ENCODE measurements at places on chromosomes 2 and 18.

DNA sequence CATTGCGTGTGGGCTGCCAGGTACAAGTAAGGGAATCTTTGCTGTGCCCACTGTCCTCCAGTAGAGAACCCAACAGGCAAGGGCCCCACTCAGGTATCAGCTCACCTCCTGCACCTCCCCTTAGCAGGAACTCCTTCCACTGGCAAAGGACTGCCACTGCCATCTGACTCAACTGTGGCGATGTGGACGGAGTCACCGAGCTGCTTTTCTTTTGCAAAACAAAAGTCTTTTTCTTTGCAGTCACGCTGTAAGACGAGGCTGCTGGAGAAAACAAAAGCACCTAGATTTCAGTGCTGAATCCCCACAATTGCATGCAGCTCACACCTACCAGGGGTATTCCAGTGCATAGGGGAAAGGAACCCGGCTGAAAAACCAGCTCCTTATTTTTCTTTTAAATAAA lies 7.9 kb downstream of the MTERF4 start:
- no peak for DNase-seq

- DNase-seq, result no peak
These were observed 19.5 kb downstream of the ARHGAP15 start for GRCh38 chr2:143148757-143149156.

DNA sequence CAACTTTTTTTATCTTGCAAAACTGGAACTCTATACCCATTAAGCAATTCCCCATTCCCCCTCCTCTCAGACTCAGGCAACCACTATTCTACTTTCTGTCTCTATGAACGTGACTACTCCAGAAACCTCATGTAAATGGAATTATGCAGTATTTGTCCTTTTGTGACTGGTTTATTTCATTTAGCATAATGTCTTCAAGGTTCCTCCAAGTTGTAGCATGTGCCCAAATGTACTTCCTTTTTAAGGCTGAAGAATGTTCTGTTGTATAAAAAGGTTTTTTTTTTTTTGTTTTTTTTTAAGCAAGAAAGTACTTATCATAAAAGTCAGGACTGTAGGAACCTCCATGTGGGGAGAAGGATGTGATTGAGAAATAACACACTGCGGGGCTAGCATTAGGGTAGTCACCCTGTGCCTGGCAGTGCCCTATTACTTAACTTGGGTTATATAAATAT lies 262.9 kb upstream of the FBXO11 start:
- DNase-seq, result no peak

- DNase-seq, result no peak
These were observed 49.0 kb downstream of the MARCO start for GRCh38 chr2:118990757-118991545.

DNA sequence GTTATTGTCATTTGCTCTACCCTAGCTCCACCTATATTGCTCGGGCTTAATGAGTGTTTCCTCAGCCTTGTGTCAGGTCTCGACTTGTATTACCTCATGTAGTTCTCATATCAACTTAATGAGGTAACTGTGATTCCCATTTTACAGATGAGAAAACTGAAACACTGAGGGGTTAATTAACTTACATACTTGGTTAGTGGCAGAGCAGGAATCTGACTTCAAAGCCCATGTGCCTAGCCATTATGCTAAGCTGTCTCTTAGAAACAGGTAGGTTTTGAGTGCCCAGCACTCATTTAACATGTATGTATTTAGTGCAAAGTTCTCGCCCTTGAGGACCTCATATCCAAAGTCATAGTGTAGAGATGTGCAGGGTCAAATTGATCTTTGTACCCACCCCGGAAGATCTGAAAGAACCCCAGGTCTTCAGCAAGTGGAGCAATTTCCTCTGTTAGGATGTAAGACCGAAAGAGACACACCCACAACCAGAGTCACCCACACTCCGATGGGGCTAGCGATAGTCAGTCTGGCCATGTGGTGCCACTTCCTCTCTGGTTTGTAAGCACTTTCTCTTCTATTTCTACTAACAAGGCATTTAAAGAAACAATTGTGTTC lies 121.0 kb upstream of the SLC39A10 start:
- DNase-seq, result no peak

DNA sequence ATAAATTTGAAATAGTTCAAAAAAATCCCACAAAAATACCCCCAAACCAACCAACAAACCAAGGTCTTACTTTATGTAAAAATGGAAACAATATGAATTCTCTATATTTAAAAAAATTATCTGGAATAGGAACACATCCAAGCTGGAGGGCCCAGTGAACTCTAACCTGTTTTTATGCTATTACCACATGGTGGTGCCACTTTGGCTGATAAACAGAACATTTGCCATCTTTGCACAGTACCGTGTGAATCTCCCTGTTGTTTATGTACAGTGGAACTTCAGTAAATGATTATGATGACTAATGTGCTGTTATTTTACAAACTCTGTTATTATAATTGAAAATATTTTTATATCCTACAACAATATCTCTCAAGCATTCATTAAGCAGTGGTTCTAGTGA lies 145.3 kb upstream of the SMAD7 start:
- DNase-seq, result no peak

DNA sequence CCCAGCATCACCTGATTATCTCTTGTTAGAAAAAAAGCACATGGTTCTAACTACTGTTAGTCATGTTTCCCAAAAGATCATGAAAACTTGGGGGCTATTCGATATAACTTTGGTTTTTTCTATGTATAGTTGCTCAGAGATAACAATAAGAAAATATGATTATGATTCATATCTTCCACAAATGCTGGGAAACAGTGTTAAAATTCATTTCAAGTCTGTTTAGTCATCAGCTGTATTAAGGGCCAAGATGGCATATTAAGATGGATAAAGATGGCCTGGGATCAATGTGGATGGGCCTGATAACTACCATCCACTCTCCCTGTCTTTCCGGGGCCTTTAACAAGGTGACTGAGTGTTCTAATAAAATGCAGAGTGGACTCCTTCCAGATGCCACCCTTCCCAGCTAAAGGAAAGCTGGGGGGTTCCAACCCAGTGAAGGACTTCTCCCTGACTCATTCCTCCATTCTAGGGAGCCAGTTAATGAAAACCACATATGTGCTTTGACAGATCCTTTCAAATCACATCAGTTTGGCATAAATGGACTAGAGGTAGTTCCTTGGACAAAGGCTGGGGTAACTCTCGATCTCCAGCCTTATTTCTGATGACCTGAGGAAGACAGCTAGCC lies 221.6 kb downstream of the VAPA start:
- DNase-seq, result no peak

DNA sequence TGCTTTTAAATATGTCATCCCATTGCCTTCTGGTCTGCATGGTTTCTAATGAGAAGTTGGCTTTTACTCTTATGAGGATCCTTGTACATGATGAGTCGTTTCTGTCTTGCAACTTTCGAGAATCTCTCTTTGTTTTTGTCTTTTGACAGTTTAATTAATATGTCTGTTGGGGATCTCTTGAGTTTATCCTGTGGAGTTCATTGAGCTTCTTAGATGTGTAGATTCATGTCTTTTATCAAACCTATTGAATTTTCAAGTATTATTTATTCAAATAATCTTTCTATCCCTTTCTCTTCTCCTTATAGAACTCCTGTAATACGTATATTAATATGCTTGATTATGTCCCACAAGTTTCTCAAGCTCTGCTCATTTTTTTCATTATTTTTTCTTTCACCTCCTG lies 67.9 kb downstream of the TMEM185B start:
- DNase-seq, result no peak

DNA sequence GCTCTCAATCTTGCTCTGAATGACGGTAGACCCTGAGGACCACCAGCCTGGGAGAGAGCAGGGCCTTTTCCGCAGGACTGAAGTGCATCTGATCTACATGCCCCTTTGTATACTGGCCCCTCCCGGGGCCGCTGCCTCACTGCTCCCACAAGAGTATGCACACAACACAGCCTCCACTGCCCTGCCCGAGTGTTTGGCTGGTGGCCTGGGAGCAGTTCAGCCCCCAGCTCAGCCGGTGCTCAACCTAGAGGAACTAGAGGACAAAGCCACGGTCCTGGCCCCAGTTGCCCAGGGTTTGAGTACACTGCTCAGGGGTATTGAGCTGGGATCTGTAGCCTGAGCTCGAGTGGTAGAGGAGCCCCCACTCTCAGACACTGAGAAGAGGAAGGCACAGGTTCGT lies 118.9 kb upstream of the CAB39 start:
- no peak for DNase-seq

DNA sequence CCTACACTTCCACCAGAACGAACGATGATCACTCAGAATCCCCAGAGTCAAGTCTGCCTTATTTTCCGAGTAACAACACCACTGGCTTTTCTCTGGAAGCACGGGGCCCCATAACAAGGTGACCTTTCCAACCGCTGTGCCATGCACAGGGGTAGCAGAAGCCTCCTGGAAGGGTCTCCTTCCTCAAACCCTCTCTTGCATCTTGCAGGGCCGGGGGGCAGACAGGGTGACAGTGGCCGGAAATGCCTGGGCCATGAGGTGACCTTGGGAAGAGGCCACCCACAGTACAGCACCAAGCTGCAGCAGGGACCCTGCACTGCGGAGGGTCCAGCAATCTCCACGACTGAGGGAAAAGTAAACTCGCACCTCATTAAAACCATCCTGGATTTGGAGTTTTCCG lies 108.5 kb downstream of the PXDN start:
- DNase-seq, result no peak

DNA sequence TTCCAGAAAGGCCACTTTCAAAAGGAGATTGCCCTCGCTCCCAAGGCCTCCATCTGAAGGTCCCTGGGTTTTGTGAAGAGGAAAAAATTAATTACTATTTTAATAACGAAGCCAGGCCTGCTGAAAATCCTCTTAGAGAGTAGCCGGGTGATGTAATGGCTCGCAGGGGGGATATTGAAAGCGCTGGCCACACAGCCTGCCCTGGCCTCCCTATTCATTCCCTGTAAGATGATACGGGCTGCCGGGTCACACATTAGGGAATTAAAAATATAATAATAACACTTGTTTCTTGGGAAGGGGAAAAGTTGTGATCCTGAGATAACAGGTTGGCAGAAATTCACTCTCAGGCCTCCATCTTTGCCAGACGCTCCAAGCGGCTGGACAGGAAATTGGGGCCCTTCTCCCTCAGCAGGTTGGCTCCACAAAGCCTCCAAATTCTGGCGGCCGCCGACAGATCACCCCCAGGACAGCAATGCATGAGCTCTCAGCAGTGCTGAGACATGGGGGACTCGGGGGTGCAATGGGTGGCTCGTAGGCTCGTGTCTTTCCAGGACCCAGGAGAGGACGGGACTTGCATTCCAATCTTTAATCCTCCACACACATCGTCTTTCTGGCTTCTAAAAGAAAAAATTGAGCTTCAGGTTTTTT lies 299.9 kb upstream of the SALL3 start:
- no peak for DNase-seq

DNA sequence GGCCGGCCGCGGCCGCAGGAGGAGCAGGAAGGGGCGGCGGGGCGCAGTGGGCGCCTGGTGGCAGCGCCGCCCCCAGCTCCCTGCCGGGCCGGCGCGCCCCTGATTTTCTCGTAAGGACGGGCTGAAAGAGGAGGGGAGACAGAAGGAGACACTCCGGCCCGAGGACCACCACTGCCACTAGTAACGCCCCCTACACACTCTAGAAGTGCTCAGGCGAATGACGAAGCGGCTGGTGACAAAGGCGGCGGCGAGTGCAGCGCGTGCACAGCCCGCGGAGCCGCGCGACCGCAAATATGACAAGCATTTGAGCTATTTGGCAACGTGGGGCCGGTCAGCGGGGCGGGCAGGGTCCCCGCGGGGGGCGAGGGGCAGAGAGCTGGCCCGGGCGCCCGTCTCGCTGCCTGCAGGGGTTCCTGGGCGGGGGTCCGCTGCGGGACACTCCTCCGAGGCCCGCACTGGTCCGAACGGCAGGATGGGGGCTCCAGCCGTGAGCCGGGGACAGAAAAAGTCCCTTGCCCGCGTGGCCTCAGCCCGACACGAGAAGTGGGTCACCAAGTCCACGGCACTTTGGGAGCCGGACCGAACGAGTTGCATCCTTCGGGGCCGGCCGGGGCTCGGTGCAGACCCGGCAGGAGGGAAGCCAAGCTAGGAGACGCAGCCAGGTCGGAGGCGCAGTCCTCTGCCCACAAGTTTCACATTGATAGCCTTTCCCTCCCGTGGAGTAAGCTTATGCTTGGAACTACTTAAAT lies 524 bp upstream of the SERTAD2 start:
- DNase-seq, result peak; percentile 31

DNA sequence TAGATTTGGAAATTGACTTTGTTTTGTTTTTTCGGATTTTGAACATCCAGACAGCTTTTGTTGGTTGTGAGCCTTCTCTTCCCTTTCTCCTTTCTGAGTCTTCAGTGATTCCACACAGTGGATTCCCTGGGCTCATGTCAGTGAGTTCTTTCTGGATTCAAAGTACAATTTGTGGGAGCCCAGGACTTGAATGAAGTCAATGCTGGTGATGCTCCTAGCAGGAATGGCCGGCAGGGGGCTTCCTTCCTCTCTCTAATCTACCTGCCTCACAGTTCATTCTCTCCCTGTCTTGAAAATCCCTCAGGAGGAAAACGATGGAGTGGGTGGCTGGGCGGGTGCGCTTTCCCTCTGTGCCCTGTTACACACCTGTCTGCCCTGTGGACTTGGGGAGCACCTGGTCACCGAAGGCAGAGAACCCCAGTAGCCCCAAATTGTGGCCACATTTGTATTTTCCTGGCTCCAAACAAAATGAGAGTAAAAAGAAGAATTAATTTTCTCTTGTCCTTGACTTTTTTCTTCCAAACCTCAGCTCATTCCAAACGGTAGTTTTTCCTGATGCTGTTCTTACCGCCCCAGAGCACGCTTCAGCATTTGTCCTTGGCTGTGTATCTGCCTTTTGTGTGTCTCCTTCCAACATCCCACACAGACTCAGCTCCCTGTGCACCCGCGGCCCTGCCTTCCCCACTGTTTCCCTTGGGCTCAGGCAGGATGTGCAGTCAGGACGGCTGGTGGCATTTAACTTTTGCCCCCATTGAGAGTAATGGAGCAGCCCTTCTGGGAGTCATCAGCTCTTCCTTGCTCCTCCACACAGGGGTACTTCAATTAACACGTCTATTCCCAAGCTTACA lies 86.6 kb downstream of the MARCO start:
- no peak for DNase-seq

- DNase-seq, result no peak
These were observed 89.5 kb upstream of the STK39 start for GRCh38 chr2:168336786-168337388.

- DNase-seq, result no peak
These were observed 86.1 kb downstream of the L3MBTL4 start for GRCh38 chr18:6328621-6329010.

DNA sequence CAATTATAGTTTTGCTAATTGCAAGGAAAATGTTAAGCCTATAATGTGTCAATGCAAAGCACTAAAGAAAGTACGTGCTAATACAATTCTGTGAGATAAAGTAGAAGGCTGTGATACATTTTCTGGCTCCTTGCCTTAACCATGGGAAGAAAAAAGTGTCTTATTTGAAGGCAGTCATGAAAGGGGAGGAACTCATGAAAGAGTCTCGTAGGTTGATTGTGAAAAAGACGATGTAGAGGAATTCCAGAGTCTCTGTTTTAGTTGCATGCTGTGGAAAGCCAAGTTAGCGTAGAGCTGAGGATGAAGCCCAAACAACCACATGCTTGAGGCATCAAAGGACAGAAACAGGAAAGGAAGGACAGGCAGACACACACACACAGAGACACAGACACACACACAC lies 214.1 kb downstream of the MEIS1 start:
- DNase-seq, result no peak
